Bronchial epithelial cell (primary cell): ENCODE measurements at places on chromosomes 2 and 18.

DNA sequence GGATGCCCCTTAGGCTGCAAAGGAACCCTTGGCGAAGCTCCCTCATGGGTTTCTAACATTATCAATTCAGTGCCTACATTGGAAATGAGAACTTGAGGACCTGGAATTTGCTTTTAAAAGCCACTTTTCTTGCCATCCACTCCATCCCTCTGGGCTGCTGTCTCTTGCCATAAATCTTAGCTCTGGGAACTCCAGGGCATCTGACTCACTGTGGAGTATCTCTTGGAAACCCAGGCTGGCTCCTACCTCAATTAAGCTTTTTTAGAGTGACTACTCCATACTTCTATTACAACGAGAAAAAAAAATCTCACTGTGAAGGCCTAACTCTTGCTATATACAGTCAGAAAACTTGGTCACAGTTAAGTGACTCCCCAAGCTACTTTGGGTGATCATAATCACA, 227.2 kb upstream of the SETBP1 start:
- no peak for DNase-seq

- no peak for DNase-seq
Observed at GRCh38 chr2:162282765-162283425, 35.6 kb downstream of the IFIH1 start.

DNA sequence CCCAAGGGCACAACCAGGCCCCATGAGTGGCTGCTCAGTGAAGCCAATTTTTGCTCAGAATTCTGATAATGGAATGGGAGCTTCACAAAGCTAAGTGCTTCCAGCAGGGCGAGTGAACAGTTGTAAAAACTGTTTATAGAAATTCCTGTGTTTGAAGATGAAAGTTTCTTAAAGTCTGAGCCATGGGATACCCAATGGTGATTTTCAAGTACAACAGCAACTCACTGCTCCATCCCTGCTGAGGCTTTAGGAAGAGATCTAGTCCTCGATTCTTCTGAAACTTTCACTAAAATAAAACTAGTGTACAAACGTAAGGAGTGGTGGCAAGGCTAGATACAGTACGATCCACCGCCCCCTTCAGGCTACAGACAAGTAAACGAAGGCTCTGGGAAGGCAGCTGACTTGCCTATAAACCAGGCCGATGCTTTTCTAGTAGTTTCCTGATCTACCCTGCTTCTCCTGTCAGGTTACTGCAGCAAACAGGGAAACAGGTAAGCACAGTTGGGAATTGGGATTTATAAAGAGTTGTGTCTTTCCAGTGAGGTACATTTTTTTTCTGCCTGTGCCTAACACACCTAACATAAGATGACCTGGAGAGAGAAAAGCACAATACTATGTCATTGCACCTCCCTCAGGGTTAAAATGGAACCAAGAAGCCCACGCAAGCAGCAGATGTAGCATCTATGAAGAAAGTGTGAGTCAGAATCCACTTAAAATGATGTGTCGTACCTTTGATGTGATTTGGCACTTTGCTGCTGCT, 108.7 kb downstream of the UXS1 start:
- DNase-seq = peak; percentile 39

DNA sequence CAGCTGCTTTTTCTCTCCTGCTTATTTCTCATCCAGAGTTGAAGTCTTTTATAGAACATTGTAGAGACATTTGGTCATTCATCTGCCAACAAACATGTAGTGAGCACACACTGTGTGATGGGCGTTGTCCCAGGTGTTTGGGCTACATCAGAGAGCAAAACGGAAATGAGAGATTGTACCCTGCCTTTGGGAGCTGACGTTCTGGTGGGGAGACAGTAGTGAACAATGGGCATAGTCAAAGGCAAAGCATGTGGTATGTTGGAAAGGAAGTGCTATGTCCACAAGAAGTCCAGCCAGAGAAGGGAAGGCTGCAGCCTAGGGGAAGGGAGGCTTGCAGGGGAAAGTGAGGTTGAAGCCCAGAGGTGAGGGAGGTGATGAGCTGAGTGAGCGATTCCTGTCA, 78.1 kb downstream of the PIEZO2 start:
- no peak for DNase-seq

GRCh38 chr2:217166241-217166850, 306.5 kb upstream of the TNP1 start:
- peak; percentile 64 for DNase-seq

GRCh38 chr2:220219371-220219770, 591.9 kb downstream of the SLC4A3 start:
- peak; percentile 99 for DNase-seq

DNA sequence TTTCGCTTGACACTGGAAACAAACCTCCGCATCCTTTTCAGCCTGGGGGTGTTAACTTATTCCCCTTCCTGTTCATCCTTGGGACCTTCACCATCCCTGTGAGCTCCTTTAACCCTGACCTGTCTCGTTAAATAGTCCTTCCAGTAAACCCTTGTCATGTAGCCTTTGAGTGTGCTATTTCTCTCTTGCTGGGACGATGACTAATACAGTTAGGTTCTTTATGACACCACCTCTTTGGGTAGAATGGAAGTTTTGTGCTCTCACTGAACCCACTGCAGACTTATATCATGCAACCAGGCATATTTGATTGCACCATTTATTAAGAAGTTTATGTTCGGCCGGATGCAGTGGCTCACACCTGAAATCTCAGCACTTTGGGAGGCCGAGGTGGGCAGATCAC, 40.5 kb upstream of the GAREM1 start:
- no peak for DNase-seq

GRCh38 chr2:191152482-191153240, 1.9 kb upstream of the STAT4 start:
- DNase-seq = peak; percentile 79

GRCh38 chr2:148553332-148553887, 91.1 kb upstream of the EPC2 start:
- DNase-seq = no peak

GRCh38 chr18:76822506-76823160, at the start of gene ZNF236:
Gene ZNF236, plus strand, starts transcription at chr18:76822557. Its CDS starts 51 bp downstream, at chr18:76822608.
- DNase-seq = no peak

GRCh38 chr18:5646739-5647138, 102.9 kb upstream of the EPB41L3 start:
- no peak for DNase-seq
